ENCODE measurements at places on chromosomes 5 and 9.

- no peak for DNase-seq
These were observed 62.4 kb downstream of the SERINC5 start for GRCh38 chr5:80193401-80193800.

GRCh38 chr5:174306345-174307030 is 261.0 kb downstream of the NSG2 start:
- DNase-seq: no peak

GRCh38 chr5:31730139-31730538 is 91.2 kb downstream of the PDZD2 start:
- no peak for DNase-seq

DNA sequence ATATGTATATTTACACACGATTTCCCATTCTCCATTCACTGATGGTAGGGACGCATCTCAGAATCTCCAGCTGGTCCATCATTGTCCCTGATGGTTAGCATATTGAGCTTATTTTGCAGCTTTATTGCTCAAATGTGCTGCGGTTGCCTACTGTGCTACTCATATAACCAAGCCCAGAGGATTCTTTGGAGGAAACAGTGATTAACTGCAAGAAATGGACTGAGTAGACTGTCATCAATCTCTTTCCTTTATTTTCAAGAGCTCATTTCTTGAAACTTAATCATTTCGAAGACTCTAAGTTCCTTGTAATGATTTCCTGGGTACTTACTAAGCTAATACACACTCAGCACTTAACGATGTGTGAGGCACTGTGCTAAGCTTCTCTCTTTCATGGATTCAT is 119.0 kb downstream of the MAT2B start:
- no peak for DNase-seq

DNA sequence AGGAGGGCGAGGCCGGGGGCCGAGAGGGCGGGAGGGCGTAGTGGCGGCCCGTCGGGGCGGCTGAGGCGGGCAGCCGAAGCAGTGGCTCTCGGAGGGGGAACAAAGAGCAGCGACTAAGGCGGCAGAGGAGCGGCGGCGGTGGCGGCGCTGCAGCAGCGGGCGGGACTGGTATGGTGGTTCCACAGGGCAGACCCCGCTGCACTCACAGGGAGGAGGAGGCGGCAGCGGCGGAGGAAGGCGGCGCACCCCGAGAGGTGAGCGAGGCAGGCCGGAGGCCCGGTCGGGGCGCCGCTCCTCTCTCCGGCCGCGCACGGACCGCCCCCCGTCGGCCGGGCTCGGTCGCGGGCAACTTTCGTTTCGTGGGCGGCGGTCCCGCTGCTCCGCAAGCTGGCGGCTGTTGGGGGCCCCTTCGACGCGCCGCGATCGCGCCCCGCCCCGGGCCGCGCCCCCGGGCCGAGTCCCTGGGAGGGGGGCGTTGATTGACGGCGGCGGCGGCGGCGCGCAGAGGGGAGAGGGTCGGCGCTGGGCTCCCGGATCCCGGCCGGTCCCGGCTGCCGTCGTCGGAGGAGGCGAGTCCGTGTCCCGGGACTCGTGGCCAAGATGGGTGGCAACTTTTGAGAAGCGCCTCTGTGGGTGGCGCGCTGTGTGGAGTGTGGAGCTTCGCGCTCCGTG is 467 bp downstream of the CNOT6 start:
- peak; percentile 62 for DNase-seq

DNA sequence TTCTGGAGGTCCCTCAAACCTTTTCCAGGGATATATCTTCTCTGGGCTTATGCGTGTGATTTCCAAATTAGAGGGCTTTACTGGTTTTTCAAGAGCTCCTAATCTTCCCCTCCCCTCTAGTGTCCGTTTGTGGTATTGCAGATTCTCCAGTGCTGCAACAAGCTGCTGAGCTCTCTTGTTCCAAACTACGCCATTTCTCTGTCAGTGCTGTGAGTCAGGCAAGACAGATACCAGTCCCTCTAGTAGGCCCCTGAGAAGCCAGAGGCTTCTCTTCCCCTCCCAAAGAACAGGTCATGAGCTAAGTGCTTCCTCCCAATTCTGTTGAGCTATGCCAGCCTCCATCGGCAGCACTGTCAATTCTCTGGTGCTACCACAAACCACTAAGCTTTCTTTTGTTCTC is 149.5 kb downstream of the FANCC start:
- peak; percentile 71 for DNase-seq

DNA sequence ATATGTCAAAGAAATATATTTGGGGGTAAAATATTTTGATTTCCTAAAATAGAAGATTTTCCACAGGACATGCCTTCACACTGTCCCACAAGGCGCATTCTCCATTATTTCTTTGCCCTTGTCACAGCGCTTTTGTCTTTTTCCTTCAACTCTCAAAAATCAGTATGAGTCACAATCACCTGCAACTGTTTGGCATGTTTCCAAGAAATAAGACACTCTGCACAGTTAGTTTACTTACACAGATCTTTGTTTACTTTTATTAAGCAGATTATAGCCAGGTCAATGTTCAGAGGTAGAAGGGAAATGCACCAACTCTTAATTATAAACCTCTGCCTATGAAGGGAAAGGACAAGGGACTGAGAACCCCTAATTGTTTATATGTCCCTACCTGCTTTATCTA is 9.5 kb downstream of the CEMIP2 start:
- no peak for DNase-seq

- no peak for DNase-seq
These were observed 101.4 kb upstream of the POC5 start for GRCh38 chr5:75818661-75819060.

DNA sequence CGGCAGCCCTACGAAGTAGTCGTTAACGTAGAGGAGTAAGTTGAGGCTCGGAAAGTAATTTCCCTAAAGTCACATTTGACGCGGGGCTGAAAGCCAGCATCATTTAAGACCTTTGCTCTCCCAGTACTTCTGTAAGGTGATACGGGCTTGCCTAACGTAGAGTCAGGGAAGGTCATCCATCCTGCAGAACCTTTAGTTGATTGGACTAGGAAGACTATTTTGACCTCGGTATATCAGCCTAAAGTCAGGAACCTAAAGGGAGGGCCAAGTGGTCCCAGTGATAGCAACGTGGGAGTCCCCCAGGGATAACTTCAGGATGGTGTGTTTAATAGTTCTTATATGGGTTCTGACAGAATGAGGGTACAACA is 657 bp downstream of the NUP214 start:
- no peak for DNase-seq

GRCh38 chr5:149887622-149888183 is 56.9 kb downstream of the PDE6A start:
- no peak for DNase-seq

- no peak for DNase-seq
These were observed 90.2 kb downstream of the RAPGEF1 start for GRCh38 chr9:131649646-131650045.

GRCh38 chr9:10613419-10613818 is 617 bp upstream of the PTPRD start:
- DNase-seq: no peak

GRCh38 chr5:52950686-52951085 is 38.5 kb upstream of the ITGA2 start:
- no peak for DNase-seq

DNA sequence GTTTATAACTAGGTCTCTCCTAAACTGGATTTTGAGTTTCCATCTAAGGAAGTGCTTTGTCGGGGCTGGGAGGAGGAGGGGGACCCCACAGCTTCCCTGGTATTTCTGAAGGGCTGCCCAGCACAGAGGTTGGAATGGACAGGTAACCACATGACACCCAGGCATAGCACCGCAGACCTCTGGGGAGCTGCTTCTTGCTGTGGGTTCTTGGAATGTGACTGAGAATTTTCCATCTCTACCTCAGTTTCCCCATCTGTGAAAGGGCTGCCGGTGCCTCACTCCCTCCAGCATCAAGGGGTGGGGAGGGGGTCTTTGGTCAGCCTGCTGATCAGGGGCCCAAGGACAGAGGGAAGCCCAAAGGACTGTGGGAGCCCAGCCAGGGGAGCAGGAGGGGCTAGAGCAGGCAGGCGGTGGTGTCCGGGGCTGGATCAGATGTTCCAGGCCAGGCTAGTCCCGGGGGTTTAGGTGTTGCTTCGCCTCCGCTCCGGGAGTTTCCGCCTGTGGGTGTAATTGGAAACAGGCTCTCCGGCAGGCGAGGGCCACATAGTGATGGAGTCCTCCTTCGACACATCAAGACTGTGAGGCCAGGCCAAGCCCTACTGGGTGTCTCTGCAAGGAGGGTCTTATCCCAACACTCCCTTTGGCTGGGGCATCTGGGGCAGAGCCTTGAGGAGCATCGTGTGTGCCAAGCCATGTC is 3.3 kb downstream of the OLFML2A start:
- no peak for DNase-seq

DNA sequence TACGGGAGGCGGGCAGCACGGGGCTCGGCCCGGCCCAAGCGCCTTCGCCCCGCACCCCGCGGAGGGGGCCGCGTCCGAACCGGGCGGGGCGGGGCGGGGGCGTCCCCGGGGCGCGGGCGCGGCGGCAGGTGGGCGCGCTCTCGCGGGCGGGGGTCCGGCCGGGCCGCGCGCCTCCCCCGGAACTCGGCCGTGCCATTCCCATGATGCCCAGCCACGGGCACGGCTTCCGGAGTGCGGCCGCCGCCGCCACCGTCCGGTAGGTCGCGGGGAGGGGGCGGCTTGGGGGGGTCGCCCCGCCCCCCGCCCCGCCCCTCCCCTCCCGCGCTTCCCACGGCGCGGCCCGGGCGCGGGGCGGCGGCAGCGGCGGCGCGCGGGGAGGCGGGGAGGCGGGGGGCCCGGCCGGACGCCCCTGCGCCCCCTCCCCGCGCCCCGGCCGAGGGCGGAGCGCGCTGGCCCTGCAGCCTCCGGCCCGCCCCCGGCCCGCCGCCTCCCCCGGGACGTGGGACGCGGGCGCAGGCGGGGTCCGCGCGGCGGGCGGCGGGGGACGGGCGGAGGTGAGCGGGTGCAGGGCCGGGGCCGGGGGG is at the start of gene PPP1R26:
PPP1R26 (plus strand) TSS at position 314 of the 584 bp plus-strand sequence. CDS start 4,729 bp downstream, outside the sequence.
- no peak for DNase-seq

GRCh38 chr9:76810377-76810957 is 46.2 kb downstream of the PCA3 start:
- DNase-seq: peak; percentile 21

DNA sequence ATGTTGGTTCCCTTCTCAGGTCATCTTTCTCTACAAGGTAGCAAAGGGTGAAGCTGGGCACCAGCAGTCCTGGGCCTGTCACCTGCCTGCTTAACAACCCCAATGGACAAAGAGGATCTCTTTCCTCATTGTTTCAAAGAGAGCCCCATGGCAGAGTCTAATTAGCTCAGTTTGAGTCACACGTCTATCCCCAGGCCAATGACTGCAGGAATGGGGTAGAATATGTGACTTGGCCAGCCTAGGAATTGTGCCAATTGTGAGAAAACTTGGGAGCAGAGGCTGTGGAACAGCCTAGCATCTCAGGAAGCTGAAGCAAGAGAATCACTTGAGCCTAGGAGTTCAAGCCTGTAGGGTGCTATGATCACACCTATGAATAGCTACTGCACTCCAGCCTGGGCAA is 3.6 kb upstream of the RAPGEF1 start:
- no peak for DNase-seq
